Stimulated activated CD8-positive, alpha-beta memory T cell treated with anti-CD3 and anti-CD28 coated beads, Interleukin-12 subunit alpha, Interleukin-12 subunit beta, amount 100 ng/mL, for 4 hours (primary cell): ENCODE measurements at places on chromosomes 1 and 21.
A peak's percentile ranks its signal among the peaks of the same experiment; 100 is the strongest.

DNA sequence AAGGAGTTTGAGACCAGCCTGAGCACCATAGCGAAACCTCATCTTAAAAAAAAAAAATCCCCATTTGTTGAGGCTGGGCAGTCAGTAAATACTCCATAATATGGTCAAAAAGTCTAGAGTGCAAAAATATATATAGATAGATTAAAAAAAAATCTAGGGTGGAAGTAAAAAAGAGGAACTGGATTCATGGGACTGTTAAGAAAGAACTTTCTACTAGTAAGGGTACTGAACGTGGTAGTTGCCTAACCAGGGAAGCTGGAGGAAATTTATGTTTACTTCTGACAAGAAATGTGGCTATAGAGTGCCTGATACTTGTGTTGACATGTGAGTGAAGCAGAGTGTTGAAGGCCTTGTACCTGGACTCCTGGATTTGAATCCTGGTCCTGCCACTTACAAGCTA, 265.9 kb upstream of the FAM78B start:
- DNase-seq: no peak

DNA sequence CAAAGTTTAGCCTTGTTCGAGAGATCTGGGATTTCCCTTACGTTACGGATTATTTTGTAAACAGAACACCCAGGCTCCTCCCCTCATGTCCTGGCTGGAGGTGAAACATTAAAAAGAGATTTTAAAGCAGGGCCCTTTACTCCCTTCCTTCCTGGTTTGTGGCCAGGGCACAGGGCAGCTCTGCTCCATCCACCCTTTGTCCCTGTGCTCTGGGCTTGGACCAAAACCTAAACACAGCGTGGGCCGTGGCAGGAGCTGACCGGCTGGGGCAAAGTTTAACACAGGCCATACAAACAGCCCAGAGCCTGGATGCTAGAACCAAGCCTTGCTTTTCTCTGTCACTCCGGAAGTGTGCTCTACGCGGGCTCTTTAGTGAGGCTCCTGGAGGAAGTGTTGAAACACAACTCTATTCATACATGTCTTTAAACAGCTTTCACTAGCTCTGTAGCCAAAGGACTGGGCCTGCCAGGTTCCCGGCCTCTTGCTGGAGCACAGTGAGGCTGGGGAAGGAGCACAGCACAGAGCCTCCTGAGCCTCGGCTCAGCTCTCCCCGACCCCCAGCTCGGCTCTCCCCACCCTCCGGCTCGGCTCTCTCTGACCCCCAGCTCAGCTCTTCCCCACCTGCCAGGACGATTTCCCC, 84.7 kb downstream of the PDE9A start:
- no peak for DNase-seq

- DNase-seq: peak; percentile 19
Measured at GRCh38 chr1:153494976-153495535, 34.6 kb upstream of the S100A7 start.

DNA sequence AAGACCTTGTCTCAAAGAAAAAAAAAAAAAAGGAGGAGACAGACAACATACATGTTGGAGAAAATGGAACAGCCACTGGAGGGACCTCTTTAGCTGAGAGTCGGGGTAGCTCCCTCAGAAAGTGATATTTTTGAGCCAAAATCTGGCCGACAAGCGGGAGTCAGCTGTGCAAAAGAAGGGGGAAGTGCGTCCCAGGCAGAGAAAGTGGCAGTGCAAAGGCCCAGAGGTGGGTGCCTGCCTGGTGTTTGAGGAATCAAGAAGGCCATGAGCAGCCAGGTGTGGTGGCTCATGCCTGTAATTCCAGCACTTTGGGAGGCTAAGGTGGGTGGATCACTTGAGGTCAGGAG, 6.1 kb upstream of the CROCC start:
- no peak for DNase-seq

DNA sequence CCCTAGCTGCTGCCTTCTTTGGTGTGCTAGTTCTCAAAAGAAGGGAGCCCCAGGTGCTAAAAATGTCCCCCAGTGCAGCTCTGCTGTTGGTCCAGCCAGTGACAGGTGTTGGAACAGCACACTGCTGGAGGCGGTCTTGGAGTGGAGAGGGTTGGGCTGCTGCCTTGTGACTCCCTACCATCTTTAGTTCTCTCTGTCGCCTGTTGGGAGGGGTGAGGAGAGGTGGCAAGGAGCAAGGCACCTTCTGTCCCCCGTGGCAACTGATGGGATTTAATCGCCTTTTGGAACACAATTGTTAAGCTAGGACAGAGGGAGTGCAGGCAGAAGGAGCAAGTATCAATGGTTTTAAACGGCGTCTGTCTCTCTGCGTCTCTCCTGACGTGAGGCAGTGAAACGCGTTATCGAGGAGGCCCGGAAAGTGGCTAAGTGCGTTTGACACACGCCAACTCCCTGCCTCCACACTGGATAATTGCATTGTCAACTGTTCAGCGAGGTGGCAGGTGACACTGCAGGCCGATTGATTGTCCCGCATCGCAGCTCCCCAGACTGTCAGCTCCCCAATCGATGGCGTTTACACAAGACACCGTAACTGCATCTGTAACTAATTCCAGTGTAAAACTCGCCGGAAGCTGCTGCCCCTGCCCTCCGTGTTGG, 34.0 kb downstream of the TMEM53 start:
- DNase-seq: no peak

- DNase-seq: no peak
Measured at GRCh38 chr1:35475356-35475755, 81.8 kb downstream of the KIAA0319L start.
